ENCODE measurements at places on chromosomes 2 and 18.
A peak's percentile ranks its signal among the peaks of the same experiment; 100 is the strongest.

GRCh38 chr2:15059870-15060512 lies 427.5 kb downstream of the LRATD1 start:
- DNase-seq: no peak

DNA sequence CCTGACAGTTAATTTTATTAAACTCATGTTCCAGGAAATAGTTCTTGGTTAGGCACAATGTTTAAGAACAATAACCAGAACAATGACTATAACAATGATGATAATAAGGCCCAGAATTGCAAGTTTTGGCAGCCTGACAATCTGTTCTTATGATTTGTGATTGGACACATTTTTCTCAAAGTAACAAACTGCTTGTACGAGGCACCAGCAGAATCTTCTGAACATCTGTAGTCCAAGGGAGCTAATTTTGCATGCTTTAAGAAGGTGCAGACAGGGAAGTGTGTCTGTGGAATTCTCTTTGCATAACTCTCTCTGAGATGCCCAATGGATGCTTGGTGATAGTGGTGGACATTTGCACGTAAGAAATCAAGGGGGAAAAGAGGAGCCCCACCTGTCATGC lies 709.3 kb downstream of the SLC4A3 start:
- DNase-seq: no peak

DNA sequence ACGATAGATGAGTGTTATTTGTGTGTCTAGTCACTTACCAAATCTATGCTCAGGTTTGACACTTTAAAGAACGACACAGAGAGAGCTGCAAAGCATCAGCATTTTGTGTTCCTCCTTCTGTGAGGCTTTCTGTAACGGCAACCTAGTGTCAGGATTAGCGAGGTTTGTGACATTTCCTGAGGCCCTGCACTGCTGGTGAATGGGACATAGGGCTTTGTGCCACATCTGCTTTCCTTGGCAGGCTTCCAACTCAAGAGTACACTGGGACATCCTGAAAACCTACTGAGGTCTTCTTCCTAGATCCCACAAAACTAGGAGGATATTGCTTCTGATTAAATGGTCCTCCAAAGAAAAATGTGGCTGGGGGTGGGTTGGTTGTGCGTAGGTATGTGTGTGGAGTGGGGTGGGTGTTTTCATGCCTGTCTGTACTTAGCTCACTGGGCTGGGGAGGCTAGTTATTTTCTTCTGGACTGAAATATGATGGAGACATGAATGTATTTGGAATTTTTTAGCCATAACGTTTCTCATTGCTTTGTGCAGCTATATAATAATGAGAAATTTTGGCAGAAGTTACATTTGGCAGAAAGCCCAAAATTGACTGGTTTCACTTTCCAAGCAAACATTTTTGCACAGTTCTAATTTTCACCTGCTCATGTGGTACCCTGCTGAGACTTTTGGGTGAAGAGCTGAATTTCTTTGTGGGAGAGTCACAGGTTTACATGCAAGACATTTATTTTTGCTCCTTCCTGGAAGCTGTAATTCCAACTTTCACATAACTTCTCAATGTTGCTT lies 308.4 kb downstream of the XIRP2 start:
- DNase-seq: peak; percentile 47

DNA sequence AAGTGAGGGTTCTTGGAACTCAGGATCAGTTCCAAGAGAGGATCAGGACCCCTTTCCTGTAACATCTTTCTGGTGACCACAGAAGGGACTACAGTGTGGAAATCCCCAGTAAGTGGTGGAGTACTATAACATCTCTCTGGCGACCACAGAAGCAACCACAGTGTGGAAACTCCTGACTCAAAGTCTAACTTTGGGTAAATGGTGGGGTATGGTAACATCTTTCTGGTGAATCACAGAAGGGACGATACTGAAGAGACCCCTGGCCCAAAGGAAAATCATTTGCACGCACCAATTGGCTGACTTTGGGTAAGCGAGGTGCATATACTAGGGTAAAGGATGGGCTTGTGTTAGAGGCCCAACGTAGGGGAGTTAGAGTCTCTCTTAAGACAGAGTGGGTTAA lies 56.3 kb upstream of the GULP1 start:
- DNase-seq: peak; percentile 9

DNA sequence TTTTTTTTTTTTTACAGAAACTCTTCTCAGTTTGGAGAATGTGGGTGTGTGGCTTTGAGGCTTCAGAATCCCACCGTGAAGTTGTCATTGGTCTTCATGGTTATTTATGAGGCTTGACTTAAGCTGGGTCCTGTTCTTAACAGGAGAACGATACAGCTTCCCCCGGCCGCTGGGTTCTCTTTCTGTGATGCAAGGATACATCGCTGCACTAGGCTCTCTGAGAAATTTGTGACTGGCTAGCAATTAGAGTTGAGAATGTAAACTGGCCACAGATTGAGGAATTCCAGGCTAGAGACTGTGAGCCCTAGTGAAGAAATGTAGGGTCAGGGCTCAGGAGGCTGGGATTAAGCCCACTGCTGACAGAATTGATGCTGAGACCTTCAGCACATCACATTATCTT lies 29.8 kb downstream of the MGAT5 start:
- DNase-seq: no peak

DNA sequence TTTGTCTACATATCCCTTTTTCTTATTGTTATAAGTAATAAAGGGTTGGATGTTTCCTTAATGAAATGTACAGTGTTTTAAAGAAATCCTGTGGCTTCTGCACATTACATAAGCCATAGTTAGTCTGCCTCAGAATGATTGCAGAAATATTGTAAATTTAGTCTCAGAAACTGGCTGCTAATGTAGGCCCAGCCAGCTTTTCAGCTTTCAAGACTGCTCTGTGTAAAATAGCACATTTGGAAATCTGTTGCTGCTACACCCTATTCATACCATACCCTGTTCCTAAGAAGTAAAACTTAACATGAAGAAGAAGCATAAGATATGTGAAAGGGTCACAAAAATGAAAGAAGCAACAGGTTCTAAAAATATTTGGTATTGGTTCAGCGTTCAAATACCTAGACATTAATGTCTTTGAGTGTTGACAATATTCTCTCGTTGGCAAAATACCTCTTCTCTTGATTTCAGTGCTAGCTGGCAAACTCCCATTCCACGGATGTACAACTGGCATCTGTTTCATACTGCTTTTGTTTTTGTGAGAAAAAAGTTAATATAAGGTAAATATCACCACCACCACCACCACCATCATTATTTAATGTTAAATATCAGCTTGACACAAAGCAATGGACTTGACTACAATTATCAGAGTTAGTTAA lies 19.2 kb upstream of the NCKAP1 start:
- DNase-seq: no peak

DNA sequence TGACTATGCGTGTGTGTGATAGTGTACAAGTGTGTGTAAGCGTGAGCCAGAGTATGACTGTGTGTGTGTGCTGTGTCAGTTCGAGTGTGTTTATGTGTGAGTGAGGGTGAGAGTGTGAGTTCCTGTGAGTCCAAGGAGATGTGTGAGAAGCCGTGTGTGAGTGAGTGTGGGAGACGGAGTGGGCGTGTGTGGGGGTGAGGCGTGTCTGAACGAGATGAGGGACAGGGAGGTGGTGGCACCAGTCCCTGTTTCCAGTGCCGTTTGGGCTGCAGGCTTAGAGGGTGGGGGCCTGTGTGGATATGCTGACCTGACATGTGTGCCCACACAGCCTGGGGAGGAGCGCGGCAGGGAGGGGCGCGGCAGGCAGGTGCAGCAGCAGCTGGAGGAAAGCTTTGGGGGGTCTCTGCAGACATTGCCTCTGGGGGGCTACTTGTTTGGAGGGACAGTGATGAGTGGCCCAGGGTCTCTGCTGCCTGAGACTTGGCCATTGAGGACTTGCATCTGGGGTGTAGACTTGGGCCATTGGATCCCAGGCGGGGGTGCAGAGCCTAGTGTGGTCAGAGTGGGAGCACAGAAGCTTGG lies 41.6 kb downstream of the GLI2 start:
- no peak for DNase-seq

DNA sequence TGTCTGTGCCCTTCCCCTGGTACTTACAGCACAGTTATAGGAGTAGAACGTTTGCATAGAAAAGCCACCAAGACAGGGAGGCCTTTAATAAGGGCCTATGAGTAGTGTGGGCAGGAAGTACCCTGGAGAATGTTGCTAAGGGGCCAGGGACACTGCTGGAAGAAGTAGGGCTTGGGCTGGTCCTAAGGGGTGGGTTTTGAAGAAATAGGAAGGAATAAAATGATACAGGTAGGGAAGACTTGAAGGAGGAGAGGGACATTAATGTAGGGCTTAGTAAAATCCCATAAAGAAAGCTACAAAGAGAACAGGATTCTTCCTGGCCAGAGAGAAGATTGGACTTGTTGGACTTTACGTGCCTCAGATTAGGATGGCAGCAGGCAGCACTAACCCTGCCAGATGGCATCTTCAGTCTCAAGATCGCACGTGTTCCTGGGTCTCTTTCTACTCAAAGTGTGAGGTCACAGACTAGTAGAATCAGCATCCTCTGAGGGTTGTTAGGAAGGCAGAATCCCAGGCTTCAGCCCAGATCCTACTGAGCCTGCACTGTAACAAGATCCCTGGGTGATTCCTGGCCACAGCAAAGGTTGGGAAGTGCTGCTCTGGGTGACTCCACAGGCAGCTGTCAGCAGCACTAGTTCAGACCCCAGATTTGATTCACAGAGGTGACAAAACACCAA lies 39.2 kb downstream of the EPAS1 start:
- peak; percentile 53 for DNase-seq

GRCh38 chr2:131092458-131093005 lies 728 bp downstream of the FAM168B start:
- DNase-seq: no peak

- DNase-seq: peak; percentile 66
Observed at GRCh38 chr2:45046786-45047185, 37.5 kb upstream of the SIX2 start.

Data from astrocyte (in vitro differentiated cells and primary cell).